ENCODE measurements at places on chromosomes 3 and 15.

DNA sequence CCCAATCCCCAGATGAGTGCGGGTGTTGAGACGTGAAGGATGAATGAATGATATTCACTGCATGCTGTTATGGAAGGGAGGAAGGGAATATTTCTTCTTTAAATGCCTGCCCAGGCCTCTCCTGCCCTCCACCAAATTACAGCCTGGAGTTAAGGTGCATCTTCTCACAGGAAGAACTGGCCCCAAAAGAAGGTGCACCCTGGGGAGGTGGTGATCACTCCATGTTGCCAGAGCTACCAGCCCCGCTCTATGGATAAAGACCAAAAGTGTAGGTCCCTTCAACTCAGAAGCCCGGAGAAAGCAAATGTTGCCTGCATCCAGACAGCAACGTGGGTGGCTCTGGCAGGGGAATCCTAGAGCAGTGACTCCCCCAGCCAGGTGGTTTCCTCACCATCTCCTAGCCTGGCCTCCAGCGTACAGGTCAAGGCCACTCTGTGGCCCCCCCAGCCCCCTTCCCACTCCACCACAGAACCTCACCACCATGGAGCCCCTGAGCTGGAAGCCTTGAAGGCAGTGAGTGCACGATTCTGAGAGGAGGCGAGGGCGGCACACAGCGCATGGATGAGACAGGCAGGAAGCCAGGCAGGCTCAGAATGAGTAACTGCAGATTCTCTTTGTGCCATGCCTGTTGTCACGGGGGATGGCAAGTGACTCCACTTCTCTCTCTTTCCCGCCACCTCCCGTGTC lies 3.5 kb upstream of the VIPR1 start:
- DNase-seq, result no peak

GRCh38 chr15:65939901-65940617 lies 70.8 kb downstream of the RAB11A start:
- DNase-seq, result peak; percentile 66

GRCh38 chr15:71921191-71921590 lies 110.8 kb downstream of the NR2E3 start:
- DNase-seq, result no peak

GRCh38 chr15:57010724-57011123 lies 92.3 kb downstream of the TCF12 start:
- no peak for DNase-seq

DNA sequence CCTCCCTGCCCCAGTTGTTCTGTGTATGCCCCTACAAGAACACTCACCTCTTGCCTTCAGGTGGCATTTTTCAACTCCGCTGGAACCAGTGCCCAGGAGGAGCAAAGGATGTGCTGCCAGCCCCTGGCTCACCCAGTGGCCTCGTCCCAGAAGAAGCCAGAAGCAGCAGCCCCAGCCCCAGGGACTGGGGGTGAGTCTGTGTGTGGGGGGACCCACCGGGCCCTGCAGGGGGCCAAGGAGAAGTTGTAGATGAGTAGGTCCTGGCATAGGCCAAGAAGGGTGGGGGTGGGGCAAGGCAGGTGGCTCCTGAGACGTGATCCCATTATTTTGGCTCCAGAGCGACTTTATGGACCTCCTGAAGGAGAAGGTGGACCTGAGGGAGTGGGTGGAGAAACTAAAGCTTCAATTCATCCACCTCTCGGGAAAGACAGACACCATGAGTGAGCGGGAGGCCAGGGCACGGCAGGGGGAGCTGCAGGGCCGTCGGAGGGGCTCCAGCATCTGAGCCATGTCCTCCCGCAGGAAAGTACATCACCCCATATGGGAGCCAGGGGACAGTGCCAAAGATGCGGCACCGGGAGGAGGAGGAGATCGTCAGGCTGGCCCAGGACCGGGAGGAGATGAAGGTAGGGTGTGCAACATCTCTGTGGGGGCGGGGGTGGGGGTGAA lies 29.3 kb downstream of the NGRN start:
- no peak for DNase-seq

DNA sequence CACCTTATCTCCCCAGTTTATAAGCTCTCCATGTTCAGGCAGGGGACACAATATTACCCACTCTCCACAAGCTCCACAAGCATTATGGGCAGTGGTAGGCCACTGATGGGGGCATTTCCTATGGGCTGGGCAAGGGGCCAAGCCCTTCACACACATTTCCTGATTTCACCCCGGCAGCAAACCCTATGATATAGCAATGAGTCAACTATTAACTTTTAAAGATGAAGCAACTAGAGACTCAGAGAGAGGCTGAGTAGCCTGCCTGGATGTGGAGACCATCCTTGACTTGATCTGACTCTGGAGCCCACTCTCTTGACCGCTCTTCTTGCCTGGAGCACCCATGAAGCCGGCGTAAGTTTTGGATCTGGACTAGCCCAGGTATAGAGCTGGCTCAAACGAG lies 27.4 kb downstream of the FOXL2NB start:
- DNase-seq, result no peak

- DNase-seq, result no peak
These were observed 510.1 kb upstream of the CFAP20DC start for GRCh38 chr3:59559721-59560435.

DNA sequence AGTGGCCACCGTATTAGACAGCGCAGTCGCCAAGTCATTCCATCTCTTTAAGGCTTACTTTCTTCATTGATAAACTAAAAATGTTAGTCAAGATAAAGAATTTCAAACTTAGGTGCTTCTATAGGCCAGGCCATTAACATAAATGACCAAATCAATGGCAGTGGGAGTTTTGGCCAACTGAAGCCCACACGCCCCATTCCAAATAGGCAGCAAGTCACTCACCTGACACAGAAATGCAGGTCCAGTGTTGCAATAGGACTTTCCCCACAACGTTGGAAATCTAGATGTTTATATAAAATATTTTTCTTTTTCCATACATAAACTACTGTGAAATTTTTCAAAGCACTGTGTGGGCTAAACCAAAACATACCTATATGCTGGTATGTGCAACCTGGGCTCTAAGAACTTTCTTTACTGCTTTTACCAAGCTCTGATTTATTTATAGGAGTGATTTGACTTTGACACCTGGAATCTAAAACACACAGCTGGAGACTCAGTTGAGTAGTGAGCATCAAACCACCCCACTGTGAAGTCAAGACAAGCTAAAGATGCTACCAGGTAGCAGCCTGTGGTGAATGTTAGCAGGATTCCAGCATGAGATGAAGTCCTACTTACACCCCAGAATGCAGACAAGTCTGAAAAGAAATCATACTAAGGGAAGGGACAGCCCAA lies 15.1 kb downstream of the GOLIM4 start:
- DNase-seq, result no peak

- no peak for DNase-seq
These were observed 52.9 kb downstream of the USF3 start for GRCh38 chr3:113643583-113643982.

- no peak for DNase-seq
These were observed 38.7 kb upstream of the SLCO2A1 start for GRCh38 chr3:134068429-134068828.
